ENCODE measurements at places on chromosomes 13 and 19.

DNA sequence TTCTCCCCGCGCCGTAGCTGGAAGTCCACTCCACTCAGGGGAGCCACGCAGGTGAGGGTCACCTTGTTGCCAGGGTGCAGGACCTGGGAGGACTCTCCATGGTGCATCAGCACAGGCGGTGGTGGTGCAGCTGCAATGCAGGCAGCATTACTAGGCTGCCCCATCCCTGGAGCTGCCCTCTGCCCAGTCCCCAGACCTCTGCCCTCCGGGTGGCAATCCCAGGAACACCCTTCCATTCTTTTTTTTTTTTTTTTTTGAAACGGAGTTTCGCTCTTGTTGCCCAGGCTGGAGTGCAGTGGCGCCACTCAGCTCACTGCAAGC, 1.8 kb downstream of the A1BG start:
- DNase-seq: no peak

GRCh38 chr13:44976949-44977583, 12.2 kb downstream of the NUFIP1 start:
- DNase-seq: no peak

GRCh38 chr13:22278336-22278929, 607.6 kb downstream of the FGF9 start:
- peak; percentile 32 for DNase-seq

- no peak for DNase-seq
These were observed 439.8 kb downstream of the TDRD3 start for GRCh38 chr13:60836821-60837220.

DNA sequence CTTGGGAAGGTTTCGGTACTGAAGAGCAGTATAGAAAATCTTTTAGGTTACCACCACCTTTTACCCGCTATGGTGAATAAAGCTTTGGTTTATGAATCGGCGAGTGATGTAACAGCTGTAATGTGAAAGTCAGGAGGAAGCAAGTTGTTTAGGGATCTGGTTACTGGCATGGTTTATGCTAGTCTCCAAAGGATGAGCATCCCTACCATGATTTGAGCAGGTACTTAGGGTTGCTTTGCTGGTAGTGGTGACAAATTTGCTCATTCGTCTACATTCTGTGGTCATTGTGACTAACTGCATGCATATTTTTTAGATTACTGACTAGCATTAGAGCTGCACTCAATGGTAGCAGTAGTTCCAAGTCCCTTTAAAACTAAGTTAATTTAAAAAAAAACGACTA, 104.1 kb downstream of the FRY start:
- no peak for DNase-seq

- DNase-seq: peak; percentile 73
These were observed 7.4 kb downstream of the RABAC1 start for GRCh38 chr19:41951686-41952172.

DNA sequence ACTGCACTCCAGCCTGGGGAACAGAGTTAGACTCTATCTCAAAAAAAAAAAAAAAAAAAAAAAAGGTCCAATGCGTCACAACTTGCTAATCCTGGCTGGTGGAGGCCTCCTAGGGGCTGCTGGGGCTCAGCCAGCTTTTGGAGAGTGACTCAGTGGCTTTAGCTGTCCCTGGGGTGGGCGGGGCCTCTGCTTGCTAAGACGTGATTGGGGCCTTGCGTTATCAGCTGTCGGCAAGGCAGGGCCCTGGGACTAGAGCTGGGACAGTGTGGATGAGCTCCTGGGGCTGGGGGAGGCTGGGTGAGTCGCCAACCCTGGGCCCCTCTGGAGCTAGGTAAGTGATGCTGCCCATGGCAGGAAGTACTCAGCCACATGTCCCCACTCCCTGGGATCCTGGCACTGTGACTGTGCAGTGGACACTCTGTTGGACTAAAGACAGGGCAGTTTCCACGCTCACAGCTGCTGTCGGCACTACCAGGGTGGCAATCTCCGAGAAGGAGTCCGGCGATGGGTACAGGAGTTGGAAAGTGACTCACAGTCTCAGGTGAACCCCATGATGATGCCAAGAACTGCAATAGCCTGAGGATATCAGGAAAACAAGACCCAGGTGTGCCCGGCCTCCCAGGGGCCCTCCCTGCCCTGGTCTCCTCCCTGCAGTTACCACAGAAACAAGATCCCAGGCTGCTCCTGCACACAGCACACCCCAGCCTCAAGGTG, 32.2 kb downstream of the F2RL3 start:
- DNase-seq: peak; percentile 31

- DNase-seq: no peak
These were observed 11.9 kb downstream of the ADAT3 start for GRCh38 chr19:1917146-1917545.

DNA sequence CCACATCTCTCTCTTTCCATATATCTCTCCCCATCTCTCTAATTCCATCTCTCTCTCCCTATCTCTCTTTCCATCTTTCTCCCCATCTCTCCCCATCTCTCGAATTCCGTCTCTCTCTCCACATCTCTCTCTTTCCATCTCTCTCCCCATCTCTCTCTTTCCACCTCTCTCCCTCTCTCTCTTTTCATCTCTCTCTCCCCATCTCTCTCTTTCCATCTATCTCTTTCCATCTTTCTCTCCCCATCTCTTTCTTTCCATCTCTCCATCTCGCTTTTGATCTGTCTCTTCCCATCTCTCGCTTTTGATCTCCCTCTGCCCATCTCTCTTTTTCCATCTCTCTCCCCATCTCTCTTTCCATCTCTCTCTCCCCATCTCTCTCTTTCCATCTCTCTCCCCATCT, 25.6 kb downstream of the ADGRE3 start:
- no peak for DNase-seq

GRCh38 chr13:73198991-73199411, 140.2 kb downstream of the KLF5 start:
- no peak for DNase-seq

- no peak for DNase-seq
These were observed 12.1 kb downstream of the CRYL1 start for GRCh38 chr13:20513466-20513995.

- DNase-seq: no peak
These were observed 141.7 kb upstream of the GJB6 start for GRCh38 chr13:20373861-20374260.

GRCh38 chr13:99063952-99064351, 86.1 kb upstream of the DOCK9 start:
- DNase-seq: no peak

DNA sequence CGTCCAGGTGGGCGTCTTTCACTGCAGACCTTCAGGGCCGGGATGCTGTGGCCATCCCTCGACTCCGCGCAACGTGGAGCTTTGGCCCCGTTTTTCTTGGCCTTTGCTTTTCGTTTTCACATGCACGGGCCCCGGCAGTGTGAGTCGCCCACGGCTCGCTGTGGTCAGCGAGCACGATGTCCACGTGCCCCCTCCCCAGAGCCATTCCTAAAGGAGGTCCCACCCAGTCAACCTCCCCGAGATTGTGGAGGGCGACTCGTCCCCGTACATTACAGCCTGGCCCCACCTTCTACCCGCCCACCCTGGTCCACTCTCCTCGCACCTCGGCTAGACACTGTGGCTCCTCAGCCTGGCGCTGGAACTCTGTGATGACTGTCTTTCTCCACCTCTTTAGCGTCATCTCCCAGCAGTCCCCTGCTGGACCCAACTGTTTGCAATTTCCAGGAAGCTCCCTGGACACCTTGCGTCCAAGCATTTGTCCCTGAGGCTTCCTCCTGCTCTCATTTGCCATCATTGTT, 405 bp downstream of the ZNF446 start:
- DNase-seq: no peak

DNA sequence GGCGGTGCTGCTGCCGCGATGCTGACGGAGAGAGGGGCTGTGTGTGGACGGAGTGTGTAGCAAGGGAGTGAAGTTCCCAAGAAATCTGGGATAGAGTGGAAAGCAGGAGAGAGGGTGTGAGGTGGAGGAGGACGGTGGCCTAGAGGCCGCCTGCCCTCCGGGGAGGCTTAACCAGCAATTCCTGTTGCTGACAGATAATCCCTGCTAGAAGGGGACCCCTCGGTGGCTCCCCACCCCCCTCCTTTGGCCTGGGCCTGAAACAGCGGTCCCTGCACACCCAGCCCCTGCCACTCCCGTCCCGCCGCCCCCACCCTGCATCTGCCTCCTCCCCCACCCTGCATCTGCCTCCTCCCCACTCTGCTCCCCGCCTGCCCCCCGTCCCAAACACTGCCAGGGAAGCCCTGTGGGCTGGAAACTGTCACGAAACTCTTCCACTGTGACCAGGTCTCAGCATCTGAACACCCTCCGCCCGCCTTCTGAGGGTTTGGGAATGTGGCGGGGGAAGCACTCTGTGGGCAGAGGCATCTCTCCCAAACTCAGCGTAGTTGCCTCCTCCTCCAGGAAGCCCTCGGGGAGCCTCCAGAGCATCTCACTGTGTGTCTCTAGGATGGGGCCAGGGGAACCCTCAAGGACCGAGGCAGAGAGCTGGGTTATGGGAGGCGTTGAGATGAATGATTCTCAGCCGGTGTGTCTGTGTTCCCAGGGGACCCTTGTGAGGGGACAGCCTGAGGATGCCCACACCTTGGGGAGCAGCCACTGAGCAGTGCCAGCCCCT, 17.1 kb upstream of the MATK start:
- DNase-seq: no peak

DNA sequence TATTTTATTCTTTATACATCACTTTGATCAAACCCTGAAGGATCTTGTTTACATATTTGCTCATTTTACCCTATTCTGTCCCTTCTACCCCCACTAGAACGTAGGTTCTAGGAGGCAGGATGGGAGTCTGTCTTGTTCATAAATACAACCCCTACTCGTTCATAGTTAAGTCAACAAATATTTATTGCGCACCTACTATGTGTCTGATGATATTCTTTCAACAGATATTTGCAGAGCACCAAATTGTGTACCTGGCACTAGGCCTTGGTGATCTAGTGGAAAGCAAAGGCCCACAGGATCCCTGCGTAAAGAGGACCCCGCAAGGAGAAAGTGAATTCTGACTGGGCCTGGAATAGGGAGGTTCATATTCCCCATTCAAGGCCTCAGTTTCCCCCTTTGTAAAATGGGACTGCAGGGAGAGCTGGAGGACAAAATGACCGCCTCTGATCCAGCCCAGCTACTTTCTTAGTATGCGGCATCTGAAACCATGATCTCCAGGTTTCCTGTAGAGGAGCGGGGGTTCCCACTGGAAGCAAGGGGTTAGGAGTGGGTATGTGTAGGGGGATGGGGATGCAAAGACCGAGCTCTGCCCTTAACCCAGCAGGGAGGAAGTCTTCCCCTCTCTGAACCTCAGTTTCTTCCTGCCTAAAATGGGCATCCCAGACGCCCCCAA, 534 bp upstream of the GEMIN7 start:
- DNase-seq: no peak

DNA sequence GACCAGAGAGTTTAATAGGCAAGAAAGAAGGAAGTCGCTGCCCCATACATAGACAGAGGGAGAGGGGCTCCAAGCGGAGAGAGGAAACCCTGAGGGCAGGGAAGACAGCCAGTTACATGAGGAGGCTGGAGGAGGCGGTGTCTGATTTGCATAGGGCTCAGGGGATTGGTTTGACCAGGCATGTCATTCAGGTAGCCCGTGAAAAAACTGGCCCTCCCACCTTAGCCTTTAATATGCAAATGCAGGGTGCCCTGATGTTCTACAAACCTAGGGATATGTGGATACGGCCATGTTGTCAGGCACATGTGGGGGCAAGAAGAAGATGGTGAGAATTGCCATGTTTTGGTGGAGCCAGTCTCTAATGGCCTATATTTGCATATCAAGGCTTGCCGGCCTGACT, 1461.6 kb downstream of the PCDH9 start:
- no peak for DNase-seq

All from RPMI8226 (cell line).